Camera-type eye (tissue), 1 donor: ENCODE measurements at places on chromosomes 12 and 14. TPM values are rescaled to one million over a fixed set of nuclear protein-coding genes. Genes with fewer than 3 reads are reported as not detected.

The FGF23 gene
- 0.27 TPM for total RNA-seq

The SERPINA3 gene
- total RNA-seq = 0.99 TPM

The RPL10L gene
- total RNA-seq = not detected

The MOK gene
- 70.4 TPM for total RNA-seq

The IL31 gene
- total RNA-seq = not detected

The DAO gene
- total RNA-seq = not detected

The MGAT2 gene
- 34.1 TPM for total RNA-seq

The ABCC9 gene
- 44.8 TPM for total RNA-seq

The RASAL1 gene
- total RNA-seq = 2.9 TPM

The PTPRR gene
- total RNA-seq = 18.5 TPM

The CLEC2B gene
- total RNA-seq = 13.5 TPM

The KERA gene
- total RNA-seq = 52.3 TPM

The GLS2 gene
- total RNA-seq = 4.1 TPM

The IL22 gene
- total RNA-seq = not detected

The SLC6A13 gene
- total RNA-seq = 37.5 TPM

The UBE3B gene
- 71.2 TPM for total RNA-seq

The RNU4-1 gene
- total RNA-seq = under 0.01 TPM

The ATXN7L3B gene
- 70.5 TPM for total RNA-seq

The MYO1H gene
- 0.82 TPM for total RNA-seq

The KRT85 gene
- total RNA-seq = 0.27 TPM

The IL26 gene
- not detected for total RNA-seq

The PLD4 gene
- total RNA-seq = 3.1 TPM

The OTUB2 gene
- 3.8 TPM for total RNA-seq

The NUAK1 gene
- 27.2 TPM for total RNA-seq

The UBR7 gene
- total RNA-seq = 44.7 TPM

The GPR135 gene
- total RNA-seq = 7.9 TPM

The P2RX2 gene
- not detected for total RNA-seq

The SYNDIG1L gene
- 0.60 TPM for total RNA-seq

The ITGA7 gene
- 54.5 TPM for total RNA-seq

The CIROP gene
- not detected for total RNA-seq

The MMP17 gene
- 22.9 TPM for total RNA-seq

The SLC17A8 gene
- total RNA-seq = 3.6 TPM

The C12orf42 gene
- 1.2 TPM for total RNA-seq

The RITA1 gene
- total RNA-seq = 11.6 TPM

The KRT79 gene
- total RNA-seq = 0.66 TPM

The ADAM21 gene
- not detected for total RNA-seq

The TMEM121 gene
- total RNA-seq = 13.7 TPM

The POTEG gene
- total RNA-seq = not detected

The SUDS3 gene
- total RNA-seq = 58.2 TPM

The NDUFB1 gene
- 128 TPM for total RNA-seq

The NRXN3 gene
- 101 TPM for total RNA-seq

The RAB2B gene
- total RNA-seq = 45.2 TPM

The ACOT4 gene
- total RNA-seq = 0.44 TPM

The CCT2 gene
- 230 TPM for total RNA-seq

The HOXC4 gene
- not detected for total RNA-seq

The SLC6A15 gene
- total RNA-seq = 71.4 TPM

The PLEKHG7 gene
- 1.2 TPM for total RNA-seq

The DHRS7 gene
- 66.3 TPM for total RNA-seq

The LYZ gene
- total RNA-seq = 104 TPM

The ASCL1 gene
- 42.0 TPM for total RNA-seq
